ENCODE measurements at places on chromosomes 3 and 15.

DNA sequence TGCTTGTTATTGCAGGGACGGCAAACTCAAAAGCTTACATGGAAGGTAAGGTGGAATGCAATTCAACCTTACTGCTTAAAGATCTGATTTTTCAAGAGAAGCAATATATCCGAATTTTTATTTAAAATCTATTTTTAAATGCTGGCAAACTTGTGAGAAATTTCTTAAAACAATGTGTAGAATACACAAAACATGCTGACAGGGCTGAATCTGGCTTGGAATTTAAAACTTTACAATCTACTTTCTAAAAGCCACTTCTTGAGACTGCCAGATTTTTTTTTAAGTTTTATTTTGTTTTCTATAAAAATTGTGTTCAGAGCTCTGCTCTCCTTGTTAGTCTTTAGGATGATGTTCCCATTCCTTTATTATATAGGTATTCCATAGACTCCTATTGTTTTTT, 146.7 kb downstream of the ADAM10 start:
- no peak for DNase-seq

DNA sequence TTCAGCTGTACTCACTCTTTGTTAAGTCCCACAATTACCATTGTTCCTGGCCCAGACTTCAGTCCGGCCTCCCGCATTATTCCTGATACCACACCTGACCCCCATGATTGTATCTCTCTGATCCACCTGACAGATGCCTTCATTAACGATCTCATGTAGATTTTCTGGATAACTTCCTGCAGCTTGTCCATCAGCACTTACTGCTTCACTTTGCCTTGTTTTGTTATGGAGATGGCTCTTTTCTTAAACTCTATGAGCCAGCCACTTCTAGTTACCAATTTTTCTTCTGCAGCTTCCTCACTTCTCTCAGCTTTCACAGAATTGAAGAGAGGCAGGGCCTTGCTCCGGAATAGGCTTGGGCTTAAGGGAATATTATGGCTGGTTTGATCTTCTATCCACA, 1044.2 kb downstream of the PLOD2 start:
- DNase-seq: no peak

DNA sequence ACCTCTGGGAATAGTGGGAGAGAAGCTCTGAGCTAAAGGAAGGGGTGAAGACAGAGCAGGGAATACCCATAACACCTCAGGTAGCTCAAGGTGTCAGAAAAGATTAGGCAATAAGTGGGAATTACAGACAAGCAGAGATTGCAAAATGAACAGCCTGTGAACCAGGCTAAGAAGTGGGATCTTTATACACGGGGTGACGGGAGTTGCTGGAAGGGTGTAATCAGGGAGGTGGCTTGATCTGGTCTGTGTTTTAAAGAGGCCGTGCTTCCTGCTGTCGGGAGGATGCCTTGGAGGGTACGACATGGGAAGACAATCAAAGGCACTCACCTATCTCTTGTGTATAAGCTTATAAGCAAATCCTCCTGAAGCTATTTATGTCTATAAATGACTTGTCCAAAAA, 216.3 kb downstream of the CLSTN2 start:
- no peak for DNase-seq

DNA sequence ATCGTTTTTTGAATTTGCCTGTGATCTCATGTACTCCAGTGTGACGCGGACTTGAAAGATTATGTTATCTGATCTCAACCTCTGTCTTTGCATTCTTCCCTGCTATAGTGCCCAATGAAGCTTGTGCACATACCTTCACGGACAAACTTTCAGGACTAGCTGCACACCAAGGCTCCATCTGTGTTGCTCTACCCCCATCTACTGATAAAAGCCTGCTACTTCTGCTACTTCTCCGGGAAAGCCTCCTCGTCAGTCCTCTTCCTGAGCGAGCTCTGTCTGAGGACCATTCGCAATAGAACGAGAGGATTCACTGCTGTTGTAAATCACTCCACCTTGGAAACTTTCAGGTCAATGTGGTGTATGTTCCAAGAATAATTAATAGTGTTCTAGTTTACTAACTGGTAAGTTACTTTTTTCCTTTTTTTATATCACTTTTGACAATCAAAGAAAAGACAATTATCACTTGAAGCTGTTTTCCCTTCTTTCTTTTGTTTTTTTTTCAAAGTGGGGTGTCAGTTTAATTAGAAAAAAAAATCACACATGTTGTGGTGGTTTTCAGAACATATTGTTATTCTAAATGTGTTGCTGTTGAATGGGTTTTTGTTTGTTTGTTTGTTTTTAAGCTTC, 217.6 kb downstream of the ARRDC4 start:
- DNase-seq: peak; percentile 11

DNA sequence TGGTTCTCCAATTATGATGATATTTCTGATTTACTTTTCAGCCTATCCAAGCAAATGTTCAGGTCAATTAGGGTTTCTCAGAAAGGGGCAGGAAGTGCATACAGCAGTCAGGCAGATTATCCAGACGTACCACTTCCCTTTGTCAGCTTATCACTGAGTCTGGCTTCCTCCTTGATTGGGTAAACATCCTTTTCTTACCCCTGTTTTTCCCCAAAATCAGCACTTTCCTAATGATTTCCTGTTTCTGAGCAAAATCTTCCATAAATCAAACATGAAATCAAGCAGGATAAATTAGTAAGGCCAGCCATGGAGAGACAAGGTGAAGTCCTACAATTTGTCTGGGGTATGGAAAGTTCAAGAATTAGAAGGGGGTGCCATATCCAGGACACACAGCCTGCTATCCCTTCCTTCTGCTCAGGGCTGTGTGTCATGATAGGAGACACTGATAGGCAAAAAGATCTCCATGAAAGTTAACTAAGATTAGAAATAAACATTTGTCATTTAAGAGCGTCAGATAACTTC, 29.0 kb downstream of the ADIPOQ start:
- DNase-seq: no peak

DNA sequence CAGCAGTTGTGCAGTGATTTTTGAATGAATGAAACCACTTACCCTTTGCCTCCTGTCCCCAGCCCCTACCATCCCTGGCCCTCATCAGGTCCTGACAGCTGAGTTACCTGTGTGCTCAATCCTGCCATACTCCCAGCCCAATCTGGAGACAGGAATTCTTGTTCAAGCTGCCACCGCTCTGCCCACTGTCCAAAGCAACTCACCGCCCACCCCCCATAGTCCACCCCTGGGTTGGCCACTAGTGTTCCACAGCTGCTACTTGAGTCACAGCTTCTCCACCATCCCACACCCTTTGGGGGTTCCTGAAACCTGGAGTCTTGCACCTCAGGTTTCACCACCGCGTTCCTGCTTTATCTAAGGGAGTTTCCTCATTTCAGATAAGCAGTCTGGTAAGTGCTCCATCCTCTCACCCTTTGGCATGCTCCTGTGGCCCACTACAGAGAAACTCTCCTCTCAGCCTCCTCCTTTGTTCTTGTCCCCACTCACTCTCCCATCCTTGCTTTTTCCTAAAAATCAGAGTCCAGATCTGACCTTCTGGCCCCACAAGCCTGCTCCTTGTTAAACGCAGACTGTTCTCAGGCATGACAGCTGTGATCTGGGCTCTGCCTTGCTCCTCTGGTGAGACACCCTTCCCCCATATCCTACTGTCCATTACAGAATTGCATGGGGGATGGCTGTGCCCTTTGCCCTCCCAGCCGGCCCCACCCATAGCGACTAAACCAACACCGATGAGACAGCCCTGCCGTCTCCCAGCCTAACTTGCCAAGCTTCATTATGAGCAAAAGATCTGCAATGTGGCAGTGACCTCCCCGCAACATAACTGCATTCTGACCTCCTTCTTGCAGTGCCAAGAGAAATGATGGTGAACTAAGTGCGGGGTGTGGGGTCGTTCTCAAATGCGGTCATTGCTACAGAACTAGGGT, 50.0 kb downstream of the CYP19A1 start:
- DNase-seq: no peak

GRCh38 chr3:168249205-168249549, 153.5 kb upstream of the GOLIM4 start:
- no peak for DNase-seq

DNA sequence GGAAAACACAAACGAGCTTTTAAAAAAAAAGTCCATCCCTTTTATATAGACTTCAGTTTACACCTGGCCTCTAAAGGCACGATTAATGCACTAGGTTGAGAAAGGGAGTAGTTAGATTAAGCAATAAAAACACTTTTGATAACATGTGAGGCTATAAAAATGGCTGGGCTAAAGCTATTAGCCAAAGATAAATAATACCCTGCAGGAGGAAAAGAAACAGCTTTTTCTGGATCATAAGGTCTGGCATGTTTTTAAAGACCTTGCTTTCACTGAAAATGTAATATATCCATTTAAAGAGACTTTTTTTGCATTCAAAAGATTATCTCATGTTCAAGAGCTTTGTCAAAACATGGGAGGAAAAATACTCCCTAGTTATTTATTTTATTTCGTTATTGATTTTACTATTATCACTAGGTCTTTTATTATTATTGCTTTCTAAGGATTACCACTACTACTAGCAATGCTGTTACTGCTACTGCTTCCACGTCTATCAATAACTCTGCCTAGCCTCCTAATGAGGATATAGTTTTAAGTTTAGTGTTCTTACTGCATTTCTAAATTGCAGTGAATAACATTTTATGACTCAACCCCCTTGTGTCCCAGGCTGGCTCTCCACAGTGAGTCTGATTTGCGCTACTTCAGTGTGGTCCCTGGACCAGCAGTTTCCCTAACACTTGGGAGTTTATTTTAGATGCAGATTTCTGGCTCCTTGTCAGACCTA, 93.4 kb downstream of the THRB start:
- no peak for DNase-seq

DNA sequence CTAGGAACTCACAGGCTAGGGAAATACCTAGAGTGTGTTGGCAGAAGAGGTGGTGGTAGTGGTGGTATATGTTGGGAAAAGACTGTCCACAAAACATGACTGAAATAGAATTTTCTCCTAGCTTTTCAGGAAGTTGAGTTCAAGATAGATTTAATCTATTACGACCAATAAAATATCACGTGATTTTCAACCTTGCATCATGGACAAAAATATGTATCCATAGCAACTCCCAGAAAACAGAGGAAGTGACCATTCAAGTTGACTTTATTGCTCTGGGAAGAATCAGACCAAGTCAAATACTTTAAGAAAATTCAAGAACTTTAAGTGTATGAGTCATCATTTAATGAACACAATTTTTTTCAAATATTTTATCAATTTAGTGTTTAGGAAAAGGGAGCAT, 347.0 kb upstream of the ZNF385D start:
- DNase-seq: no peak

Measured in naive thymus-derived CD4-positive, alpha-beta T cell (primary cell).